ENCODE measurements at places on chromosomes 13 and 19. TPM values are rescaled to one million over a fixed set of nuclear protein-coding genes. Genes with fewer than 3 reads are reported as not detected.
A peak's percentile ranks its signal among the peaks of the same experiment; 100 is the strongest.

ZSCAN18 gene
- 111 TPM for total RNA-seq

- no peak for DNase-seq
- H3K36me3 ChIP-seq, result no peaks in the 10 kb centered on the region
- H3K4me1 ChIP-seq, result no peaks in the 10 kb centered on the region
Observed at GRCh38 chr13:84542348-84542747, 660.1 kb upstream of the SLITRK1 start.

DNA sequence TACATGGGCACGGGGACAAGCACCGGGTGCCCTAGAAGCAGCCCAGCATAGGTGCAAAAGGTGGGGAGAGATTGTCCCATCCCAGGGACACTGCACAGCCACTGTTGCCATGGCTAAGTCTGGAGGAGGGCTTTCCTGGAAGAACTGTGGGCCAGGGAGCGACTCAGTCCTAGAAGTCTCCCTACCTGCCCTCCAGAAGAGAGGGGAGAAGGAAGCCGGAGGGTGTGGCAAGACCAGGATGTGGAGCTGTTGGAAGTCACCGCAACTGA, 2.3 kb upstream of the FBN3 start:
- no peak for DNase-seq
- no peak overlapping the region for H3K4me3 ChIP-seq
- no peak overlapping the region for H3K27ac ChIP-seq
- H3K4me1 ChIP-seq, result peaks cover 25% of the 10 kb centered on the region
- H3K27me3 ChIP-seq, result peaks cover 3% of the 10 kb centered on the region
- H3K36me3 ChIP-seq, result no peaks in the 10 kb centered on the region

- no peaks in the 10 kb centered on the region for H3K4me1 ChIP-seq
- no peak for DNase-seq
- H3K27me3 ChIP-seq, result peaks cover 3% of the 10 kb centered on the region
- no peak overlapping the region for H3K27ac ChIP-seq
Observed at GRCh38 chr13:110055089-110055488, 251.9 kb downstream of the COL4A1 start.

DNA sequence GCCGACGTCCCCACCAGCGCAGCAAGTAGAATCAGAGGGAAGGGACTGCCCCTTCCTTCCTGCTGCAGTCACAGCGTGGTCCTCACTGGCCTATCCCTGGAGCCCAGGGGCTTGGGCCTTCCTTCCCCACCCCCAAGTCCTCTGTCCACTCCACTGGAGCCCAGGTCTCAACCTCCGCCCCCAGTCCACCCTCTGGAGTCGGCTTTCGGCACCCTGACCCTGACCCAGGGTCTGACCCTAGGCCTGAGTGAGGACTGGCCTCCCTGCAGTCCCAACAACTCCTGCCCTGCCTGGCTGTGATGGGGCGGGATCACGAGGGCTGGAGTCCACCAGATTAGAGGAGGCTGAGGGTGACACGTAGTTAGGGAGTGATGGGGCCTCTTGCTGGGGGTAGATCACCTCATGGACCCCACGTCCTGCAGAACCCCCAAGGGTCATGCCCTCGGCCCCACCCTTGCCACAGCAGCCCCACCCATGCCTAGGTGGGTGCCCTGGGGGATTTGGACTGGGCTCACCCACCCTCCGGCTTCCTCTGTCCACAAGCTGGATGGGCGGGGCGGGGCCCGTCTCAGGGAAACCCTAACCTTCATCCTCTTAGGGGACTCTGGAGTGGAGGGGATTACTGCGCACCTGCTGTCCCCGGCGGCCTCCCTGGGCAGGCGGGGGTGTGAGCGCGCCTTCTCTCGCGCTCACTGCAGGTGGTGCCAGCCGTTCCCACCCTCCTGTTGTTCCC, 3.8 kb downstream of the RAX2 start:
- no peaks in the 10 kb centered on the region for H3K4me1 ChIP-seq
- no peak for DNase-seq
- H3K27ac ChIP-seq, result no peak overlapping the region

- H3K4me3 ChIP-seq, result no peak overlapping the region
- H3K4me1 ChIP-seq, result peaks cover 3% of the 10 kb centered on the region
Observed at GRCh38 chr19:42003506-42004294, 9.7 kb upstream of the ATP1A3 start.

- no peak overlapping the region for H3K27ac ChIP-seq
- H3K4me3 ChIP-seq, result no peak overlapping the region
- peaks cover 5% of the 10 kb centered on the region for H3K27me3 ChIP-seq
- peaks cover 10% of the 10 kb centered on the region for H3K4me1 ChIP-seq
- DNase-seq, result peak; percentile 0
- no peaks in the 10 kb centered on the region for H3K36me3 ChIP-seq
Observed at GRCh38 chr19:400976-401865, 7.7 kb downstream of the C2CD4C start.

DNA sequence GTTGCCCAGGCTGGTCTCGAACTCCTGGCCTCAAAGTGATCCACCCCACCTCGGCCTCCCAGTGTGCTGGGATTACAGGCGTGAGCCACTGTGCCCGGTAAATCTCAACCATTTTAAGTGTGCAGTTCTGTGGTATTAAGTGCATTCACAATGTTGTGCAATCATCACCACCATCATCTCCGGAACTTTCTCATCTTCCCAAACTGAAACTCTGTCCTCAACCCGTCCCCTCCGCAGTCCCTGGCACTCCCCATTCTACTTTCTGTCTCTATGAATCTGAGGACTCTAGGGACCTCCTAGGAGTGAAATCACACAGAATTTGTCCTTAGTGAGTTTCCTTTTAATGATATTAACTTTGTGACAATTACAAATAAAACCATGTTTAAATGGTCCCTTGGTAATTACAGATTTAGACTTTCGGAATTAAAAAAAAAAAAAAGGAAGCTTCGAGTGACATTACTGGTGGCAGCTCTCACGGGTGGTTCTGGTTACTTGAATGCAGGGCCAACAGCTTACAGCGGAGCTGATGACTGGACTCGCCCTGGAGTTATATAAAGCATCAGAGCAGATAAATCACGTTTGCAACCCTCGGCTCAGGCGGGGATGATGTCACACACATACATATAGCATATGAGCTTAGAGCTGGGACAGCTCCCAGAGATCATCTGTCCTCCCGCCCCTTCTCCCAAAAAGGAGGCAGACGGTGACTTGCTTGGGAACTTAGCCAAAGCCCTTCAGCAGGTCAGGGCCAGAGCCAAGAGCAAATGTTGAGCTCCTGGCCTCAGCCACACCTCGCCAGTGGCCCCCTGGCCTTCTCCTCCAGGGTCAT, 89.8 kb downstream of the ZNF557 start:
- H3K36me3 ChIP-seq, result peaks cover 25% of the 10 kb centered on the region
- DNase-seq, result no peak
- H3K4me1 ChIP-seq, result no peaks in the 10 kb centered on the region

DNA sequence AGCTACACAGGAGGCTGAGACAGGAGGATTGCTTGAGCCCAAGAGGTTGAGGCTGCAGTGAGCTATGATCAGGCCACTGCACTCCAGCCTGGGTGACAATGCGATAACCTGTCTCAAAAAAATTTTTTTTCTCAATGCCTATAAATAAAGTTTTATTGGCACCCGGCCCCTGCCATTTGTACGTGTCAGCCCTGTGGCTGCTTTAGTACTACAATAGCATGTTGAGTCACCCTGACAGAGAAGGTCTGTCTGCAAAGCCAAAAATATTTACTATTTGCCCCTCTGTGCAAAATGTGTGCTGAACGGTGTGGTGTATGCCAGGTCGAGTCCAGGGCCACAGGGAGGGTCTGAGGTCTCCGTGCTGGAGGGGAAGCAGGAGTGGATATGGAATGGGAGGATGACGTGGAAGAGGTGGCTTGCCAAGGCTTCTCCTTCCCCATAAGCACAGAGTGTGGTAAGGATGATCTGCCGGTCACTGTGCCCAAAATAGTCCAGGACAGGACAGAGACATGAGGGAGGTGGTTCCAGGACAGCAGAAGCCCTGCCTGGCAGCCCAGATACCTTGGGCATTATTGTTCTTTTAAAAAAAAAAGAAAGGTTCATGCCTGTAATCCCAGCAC, 10.0 kb downstream of the NMRK2 start:
- no peak overlapping the region for H3K27ac ChIP-seq
- H3K4me1 ChIP-seq, result no peaks in the 10 kb centered on the region
- no peak overlapping the region for H3K4me3 ChIP-seq
- no peaks in the 10 kb centered on the region for H3K36me3 ChIP-seq
- DNase-seq, result no peak

DNA sequence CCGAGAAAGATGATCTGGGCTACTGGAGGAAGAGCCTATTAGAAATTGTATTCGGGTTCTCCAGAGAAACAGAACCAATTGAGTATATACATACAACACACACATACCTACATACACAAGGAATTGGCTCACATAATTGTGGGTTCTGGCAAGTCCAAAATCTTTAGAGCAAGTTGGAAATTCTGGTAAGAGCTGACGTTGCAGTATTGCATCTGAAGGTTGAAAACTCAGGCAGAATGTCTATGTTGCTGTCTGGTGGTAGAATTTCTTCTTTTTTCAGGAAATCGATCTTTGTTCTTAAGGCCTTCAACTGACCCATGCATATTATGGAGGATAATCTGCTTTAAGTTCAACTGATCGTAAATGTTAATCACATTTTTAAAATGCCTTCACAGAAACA, 15.5 kb upstream of the OLFM4 start:
- H3K27me3 ChIP-seq, result peaks cover 7% of the 10 kb centered on the region
- DNase-seq, result no peak

DNA sequence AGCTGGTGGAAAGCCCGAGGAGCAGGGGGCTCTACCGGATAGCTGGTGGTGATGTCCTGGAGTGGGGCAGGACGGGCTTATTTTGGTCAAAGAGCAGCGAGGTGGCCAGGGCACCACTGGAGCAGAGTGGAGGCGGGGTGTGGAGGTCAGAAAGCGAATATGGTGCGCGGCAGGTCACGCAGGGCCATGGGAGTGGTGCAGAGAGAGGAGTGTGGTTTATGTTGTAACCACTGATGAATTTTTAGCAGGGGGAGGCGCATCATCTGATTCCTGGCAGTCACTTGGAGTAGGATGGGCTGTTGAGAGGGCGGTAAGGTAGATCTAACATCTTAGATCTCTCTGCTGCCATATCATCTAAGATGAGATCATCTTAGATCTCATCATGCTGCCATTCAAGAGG, 1.4 kb upstream of the ZNF414 start:
- peak overlapping the region; percentile 50 for H3K4me3 ChIP-seq
- peaks cover 5% of the 10 kb centered on the region for H3K4me1 ChIP-seq
- no peak overlapping the region for H3K27ac ChIP-seq
- no peak for DNase-seq
- H3K27me3 ChIP-seq, result peaks cover 10% of the 10 kb centered on the region
